ENCODE measurements at places on chromosomes 1 and 21. TPM values are rescaled to one million over a fixed set of nuclear protein-coding genes. Genes with fewer than 3 reads are reported as not detected.

The DNM3 gene
- total RNA-seq = 0.51 TPM

The LZIC gene
- 16.6 TPM for total RNA-seq

The TMEM61 gene
- total RNA-seq = 0.25 TPM

The RPTN gene
- not detected for total RNA-seq

The S100A3 gene
- 0.38 TPM for total RNA-seq

The CFHR2 gene
- total RNA-seq = not detected

The AKR7A3 gene
- total RNA-seq = 0.25 TPM

The DDI2 gene
- 13.0 TPM for total RNA-seq

The PLEKHN1 gene
- 0.51 TPM for total RNA-seq

The MACO1 gene
- 16.8 TPM for total RNA-seq

The CYP4Z1 gene
- total RNA-seq = under 0.01 TPM

Measured in dermis microvascular lymphatic vessel endothelial cell (primary cell).